ENCODE measurements at places on chromosomes 12 and 14.

- DNase-seq, result no peak
Observed at GRCh38 chr12:34602213-34602940, 580.1 kb downstream of the ALG10 start.

GRCh38 chr12:117255386-117255785, 65.1 kb upstream of the FBXO21 start:
- DNase-seq, result no peak

DNA sequence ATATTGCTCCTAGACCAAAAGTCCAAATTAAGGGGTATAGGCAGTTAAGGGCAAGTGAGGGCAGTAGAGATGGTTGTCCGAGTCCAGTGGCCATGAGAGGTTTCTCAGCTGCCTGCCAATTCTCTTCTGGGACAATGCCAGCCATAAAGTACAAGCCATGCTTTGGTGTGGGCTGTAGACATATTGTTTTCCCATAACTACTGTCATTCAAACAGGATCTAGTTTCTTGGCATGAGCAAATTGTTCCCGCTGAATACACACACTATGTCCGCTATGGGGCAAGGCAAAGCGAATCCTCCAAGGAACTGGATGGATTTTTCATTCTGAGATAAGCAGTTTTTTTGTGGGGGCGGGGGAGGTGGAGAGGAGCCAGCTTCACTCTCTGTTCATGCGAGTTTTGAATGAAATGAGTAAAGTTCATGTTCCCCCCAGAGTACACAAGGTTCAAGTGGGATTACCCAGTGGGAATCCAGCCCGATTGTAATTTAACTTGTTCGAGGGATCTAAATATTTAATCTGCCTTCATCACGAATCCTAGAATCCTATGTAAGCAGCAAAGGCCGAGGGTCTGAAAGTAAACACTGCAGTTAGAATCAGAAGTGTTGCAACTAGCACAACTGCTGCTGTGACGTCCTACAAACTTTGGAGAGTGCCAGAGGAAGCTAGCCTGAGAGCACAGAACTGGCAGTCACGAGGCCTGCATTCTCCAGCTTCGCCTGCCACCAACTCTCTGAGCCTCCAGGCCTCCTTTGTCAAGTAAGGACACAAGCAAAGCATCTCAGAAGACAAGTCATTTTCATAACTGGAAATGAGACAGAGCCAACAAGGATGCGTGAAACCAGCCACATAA, 137.0 kb downstream of the CRADD start:
- DNase-seq, result no peak

- DNase-seq, result no peak
Observed at GRCh38 chr12:66482351-66483203, 180.3 kb downstream of the HELB start.

DNA sequence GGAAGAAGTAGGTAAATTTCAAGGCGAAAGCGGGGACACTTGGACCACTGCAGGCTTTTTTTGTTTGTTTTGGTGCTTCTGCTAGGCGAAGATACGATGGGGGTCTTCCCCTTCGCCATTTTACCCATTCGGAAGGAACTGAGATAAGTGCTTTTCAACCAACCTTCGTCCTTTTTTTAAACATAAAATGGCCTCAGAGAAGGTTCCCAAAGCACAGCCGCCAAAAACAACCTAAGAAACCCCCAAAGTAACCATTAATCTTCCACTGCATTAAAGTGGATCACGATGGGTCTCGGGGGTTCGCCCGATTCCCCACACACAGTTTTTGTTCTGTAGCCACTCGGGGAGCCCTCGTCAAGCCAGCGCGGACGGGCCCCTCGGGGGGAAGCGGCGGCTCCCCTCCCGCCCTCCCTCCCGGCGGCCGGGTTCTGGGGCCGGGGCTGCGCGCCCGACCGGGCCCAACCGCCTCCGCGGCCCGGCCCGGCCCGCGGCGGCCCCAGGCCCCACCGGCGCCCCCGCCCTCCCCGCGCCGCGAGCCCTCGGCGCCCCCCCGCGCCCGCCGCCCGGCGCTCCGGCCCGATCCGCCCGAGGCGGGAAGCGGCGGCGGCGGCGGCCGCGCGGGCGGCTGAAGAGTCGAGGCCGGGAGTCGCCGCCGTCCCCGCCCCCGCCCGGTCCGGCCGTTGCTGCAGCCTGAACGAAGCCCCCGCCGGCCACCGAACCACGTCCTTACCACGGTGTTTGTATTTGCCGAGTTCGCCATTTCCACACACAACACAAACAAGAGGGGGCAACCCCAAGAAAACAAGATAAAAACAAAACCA, 790 bp downstream of the GTF2A1 start:
- no peak for DNase-seq

GRCh38 chr12:6114476-6114870, 10.0 kb downstream of the VWF start:
- no peak for DNase-seq

DNA sequence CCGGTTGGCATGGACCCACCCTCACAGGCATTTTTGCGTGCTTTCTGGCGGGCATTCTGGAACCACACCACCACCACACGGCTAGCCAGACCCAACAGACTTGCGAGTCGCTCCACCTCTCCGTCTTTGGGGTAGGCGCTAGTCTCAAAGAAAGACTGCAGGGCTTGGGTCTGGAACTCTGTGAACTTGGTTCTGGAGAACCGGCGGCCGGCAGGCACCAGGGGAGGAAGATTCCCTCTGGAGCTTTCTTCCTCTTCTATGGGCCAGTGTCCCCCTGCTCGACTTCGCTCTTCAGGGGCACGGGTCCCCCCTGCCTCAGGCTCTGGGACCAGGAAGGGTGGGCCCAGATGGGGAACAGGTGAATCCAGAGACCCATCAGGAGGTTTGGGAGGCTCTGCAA, 26.6 kb downstream of the ZFHX2 start:
- DNase-seq, result no peak

GRCh38 chr12:116667752-116668151, 70.1 kb downstream of the SPRING1 start:
- no peak for DNase-seq

DNA sequence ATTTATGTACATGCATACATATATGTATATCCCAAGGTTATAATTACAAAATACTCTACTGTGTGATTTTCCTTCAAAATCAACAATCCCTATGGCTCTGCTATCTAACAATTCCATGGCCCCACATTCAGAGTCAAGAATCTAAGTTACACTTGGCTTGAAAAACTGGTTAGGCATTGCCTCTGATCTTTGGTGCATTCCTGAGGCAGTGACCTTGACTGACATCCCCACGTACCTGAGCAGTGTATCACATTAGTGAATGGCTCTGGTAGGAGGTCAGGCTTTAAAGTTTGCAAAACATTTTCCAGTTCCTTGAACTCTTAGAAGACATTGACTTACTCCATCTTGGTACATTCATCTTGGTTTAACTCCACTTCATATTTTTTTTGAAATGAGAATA, 8.5 kb upstream of the STON2 start:
- DNase-seq, result no peak

DNA sequence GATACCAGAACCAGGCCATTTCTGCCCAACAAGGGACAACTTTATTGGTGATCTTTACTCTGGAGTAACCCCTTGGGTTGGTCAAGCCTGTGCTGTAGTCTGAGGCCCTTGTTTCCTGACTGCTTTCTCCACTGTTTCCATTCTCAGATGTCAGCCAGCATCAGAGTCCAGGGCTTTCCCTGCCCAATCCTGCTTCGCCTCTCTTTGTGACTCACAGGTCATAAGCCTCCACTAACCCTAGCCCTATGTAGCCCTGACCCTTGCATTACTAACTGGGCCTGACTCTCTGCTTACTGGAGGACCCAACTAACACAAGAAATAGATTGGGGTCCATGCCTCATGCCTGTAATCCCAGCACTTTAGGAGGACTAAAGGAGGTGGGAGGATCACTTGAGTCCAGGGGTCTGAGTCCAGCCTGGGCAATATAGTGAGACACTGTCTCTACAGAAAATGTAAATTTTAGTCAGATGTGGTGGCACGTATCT, 8.6 kb upstream of the SNRNP35 start:
- DNase-seq, result no peak

GRCh38 chr14:22887260-22887989, 4.4 kb downstream of the REM2 start:
- DNase-seq, result no peak

- no peak for DNase-seq
Observed at GRCh38 chr14:28949503-28949902, 182.9 kb downstream of the FOXG1 start.

DNA sequence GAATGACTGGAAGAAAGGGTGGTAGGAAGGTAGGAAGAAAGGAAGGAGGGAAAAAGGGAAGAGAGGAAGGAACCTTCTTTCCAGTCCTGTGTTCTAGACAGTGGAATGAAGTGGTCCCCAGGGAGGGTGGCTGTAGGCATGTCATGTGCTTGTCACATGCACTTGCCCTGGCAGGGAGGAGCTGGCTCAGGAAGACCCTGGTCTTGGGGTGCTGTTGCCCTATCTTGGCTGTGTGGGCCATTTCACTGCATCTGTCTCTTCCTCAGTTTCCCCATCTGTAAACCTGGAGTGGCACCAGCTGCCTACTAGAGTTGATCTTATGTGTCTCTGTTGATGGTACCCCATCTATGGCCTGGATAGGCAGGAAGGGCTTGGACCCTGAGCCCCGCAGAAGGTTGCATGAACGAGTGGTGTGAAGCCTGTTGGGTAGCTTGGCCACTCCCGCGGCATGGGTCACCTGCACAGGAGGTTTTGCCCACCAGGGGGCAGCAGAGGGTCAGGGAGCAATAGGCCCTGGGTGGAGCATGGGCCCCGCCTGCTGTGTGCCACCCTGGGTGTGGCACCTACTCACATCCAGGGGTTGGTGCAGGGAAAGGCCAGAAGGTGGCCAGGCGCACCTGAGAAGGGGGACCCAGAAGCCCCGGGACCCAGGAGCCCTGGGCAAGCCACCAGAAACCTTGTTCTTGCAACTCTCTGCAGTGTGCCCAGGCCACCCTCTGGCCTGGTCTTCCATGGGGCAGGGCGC, 25.1 kb downstream of the MEG3 start:
- DNase-seq, result peak; percentile 35

- DNase-seq, result no peak
Observed at GRCh38 chr14:105473033-105473676, 1.5 kb upstream of the CRIP2 start.

GRCh38 chr14:67583711-67584644, 16.1 kb downstream of the PIGH start:
- DNase-seq, result no peak

- peak; percentile 74 for DNase-seq
Observed at GRCh38 chr14:74348241-74348734, at the start of gene VRTN. VRTN (plus strand) TSS chr14:74348471; CDS start chr14:74356784, 8,313 bp downstream.

Measured in iPS DF 6.9 (cell line).